Muscle of arm (tissue), 14 donors: ENCODE measurements at places on chromosomes 11 and 22. TPM values are rescaled to one million over a fixed set of nuclear protein-coding genes. Genes with fewer than 3 reads are reported as not detected.
A peak's percentile ranks its signal among the peaks of the same experiment; 100 is the strongest.

DNA sequence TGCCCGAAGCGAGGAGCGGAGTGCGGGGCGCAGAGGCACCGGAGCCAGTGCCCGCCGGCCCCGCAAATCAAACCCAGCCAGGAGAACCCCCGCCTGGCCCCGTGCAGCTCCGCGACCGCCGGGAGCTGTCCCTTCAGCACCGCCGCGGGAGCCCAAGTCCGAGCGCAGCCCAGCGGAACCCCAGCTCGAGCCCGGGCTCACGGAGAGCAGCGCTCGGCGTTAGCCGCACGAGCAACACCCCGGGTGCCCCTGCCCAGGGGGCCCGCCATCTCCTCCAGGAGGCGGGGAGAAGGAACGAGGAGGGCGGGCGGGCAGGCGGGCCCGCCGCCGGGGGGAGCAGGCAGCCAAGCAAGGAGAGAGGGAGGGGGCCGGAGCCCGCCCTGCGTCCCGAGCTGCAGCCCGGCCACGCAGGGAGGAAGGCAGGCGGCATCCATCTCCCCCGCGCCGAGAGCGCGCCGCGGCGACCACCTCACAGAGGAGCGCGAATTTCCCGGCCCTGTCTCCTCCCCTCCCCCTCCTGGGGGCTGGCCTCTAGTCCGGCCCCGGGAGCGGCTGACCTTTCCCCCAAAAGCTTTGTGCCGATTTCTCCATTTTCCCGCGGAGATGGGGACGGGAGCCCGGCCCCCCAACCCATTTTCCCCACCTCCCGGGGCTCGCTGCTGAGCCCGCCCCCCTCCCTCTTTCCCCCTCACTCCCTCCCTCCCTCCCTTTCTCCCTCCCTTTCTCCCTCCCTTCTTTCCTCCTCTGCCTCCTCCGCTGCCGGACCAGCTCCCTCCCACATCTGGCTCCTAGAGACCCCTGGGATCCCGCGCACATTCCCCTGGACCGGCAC, 621 bp downstream of the KCNC1 start:
- peak; percentile 82 for DNase-seq

DNA sequence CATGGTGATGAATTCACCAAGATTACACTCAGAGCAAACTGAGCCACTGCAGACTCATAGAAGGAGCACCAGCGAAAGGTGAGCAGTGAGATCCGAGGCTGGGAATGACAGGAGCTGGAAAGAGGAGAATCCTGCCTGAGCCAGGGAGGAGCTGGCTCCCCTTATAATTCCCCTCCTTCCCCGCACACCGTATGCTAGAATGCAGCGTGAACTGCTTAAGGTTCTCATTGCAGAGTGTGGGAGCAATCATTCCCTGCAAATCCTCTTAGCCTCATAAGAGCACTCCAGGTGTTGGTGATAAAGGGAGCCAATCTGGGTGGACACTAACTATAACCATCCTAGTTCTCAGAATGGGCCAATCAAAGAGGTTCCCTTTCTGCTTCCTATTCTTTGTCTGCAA, 127.6 kb upstream of the TEAD1 start:
- no peak for DNase-seq

DNA sequence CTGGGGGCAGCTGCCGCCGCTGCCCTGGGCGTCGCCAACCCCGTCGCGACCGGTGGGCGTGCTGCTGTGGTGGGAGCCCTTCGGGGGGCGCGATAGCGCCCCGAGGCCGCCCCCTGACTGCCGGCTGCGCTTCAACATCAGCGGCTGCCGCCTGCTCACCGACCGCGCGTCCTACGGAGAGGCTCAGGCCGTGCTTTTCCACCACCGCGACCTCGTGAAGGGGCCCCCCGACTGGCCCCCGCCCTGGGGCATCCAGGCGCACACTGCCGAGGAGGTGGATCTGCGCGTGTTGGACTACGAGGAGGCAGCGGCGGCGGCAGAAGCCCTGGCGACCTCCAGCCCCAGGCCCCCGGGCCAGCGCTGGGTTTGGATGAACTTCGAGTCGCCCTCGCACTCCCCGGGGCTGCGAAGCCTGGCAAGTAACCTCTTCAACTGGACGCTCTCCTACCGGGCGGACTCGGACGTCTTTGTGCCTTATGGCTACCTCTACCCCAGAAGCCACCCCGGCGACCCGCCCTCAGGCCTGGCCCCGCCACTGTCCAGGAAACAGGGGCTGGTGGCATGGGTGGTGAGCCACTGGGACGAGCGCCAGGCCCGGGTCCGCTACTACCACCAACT, 1.0 kb downstream of the FUT4 start:
- DNase-seq = peak; percentile 25

DNA sequence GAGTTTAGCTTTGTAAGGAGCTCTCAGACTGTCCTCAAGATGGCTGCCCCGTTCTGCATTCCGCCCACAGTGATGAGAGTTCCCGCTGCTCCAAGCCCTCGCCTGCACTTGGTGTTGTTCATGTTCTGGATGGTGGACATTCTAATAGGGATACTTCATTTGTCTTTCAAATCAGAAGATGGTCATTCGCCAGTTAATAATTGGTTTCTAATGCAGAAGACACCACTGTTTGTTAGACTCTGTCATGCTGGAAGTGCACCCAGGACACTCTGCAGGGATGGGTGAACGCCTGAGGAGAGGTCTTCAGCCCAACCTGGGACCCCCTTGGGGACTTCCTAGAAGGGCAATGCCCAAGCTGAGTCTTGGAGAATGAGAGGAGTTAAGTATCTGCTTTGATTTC, 836.4 kb downstream of the TBC1D22A start:
- DNase-seq = no peak

DNA sequence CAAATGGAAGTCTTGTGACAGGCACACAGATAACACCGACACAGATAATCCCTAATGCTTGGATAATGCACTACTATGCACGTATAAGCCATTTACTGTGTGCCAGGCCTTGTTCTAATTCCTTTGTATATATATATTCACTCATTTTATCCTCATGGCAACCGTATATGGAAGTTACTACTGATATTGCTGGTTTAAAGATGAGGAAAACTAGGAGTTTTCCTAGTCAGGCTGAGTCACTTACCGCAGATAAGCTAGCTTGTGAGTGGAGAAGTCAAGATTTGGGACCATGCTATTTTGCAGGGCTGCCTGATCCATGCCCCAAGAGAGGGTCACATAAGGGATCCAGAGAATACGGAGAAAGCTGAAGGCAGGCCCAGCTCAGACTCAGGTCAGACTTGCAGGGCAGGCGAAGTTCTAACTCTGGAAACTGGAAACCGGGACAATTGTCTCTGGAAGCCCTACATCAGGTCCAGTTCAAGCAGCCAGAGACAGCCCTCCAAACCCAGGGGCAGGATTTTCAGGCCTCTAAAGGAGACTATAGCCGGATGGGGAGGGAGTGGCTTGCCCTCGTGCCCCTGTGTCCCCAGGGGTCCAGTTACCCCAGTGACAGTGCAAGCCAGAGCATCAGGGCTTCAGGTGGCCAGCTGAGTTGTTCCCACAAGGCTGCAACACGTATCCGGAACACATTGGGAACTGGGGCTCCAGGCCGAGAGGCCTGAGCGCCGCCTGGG, 534.8 kb downstream of the INSC start:
- no peak for DNase-seq

DNA sequence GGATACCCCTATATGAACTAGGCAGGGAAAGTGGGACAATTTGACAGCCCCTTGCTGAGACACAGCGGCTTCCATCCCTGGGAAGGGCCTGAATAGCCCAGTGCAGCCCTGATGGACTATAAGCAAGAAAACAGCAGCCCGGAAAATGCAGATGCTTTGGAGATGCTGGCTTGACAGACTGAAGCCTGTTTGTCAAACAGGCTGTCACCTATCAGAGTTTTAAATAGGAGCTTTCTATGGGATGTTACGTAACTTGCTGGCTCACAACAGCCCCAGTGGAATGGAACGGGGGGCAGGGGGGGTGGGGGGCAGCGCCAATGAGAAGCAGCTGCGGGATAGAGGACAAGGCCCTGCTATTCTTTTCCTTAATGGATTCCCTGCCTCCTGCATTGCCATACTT, 91.9 kb upstream of the NTM start:
- DNase-seq = no peak

DNA sequence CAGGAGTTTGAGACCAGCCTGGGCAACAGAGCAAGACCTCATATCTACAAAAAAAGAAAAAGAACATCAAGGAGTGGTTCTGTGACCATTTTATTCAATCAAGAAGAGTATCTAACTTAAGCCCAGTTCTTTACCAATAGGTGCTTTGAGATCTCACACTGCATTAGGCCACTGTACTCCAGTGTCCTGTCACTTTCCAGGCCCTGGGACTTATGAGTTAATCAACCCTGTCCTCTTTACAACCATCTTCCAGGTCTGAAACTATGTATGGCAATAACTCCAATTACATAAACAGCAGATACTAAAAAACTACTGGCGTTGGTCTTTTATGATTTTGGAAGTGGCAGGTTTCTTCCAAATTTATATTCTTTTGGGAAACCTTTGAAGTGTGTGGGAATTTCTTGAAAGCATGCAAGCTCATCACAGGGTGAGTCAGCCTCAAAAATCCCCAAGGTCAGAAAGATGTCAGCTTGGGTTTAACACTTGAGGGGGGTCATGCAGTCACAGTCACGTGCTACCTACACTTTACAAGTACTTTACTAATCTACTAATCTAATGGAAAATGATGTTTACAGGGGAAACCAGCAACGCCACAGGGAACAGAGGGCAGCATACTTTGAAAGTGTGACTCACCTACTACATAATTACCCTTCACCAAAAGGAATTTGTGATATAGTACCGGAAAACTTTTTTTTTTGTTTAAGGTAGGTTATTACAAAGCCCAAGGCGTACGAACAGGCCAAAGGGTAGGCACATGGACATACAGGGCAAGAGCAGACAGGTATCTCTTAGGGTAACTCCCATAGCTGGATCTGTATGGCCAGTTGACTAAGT, 15.6 kb downstream of the PISD start:
- DNase-seq = no peak

DNA sequence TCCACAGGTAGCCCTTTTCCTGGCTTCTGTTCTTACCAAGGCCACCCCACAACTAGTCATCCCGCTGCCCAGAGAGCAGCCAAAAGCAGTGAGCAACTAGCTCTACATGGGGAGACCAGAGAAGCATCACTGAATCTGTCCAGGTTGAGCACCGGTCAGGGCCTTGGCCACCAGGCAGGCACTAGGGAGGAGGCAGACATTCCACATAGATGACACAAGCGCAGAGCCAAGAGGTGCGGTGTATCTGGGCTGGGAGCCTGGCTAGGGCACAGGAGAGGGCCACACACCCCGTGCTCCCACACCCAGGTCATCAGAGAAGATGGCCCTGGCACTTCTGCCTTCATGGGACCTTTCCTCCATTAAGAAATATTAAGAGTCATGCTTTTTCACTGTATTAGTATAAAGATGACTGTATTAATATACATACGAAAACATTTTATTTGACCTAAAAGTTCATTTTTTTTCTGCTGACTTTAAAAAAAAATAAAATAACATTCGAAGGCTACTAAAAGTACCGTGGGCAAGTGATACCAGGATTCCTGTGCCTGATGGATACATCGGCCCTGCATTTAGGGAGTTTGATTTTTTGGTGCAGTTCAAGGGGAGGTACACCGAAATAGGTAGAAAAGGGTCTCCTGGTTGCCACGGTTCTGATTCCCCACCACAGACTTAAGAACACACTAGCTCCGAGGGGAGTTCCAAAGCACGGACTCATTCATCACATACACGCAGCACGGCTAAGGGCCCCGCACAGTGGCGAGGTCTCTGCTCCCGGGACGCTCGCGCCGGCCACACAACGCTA, 1.2 kb downstream of the DGCR2 start:
- no peak for DNase-seq

- DNase-seq = no peak
Observed at GRCh38 chr11:106827687-106828086, 190.6 kb downstream of the GUCY1A2 start.

DNA sequence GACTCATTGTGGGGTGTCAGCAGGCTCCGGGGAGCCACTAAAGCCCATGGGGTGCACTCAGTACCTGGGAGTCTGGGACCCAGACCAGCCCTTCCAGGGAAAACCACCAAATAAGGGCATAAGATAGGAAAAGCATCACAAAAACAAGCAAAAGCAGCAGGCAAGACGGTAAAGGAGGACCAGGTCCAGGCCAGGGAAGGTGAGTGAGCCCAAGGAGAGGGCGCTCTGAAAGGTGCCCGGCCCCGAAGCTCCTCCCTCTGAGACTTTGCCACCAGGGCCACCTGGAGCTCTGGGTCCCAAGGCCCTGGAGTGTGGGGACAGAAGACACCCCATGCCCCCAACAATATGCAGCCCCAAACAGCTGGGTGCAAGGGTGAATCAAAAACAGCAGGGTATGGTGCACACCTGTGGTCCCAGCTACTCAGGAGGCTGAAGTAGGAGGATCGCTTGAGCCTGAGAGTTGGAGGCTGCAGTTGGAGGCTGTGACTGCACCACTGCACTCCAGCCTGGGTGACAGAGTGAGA, 5.2 kb upstream of the IL17REL start:
- DNase-seq = no peak

DNA sequence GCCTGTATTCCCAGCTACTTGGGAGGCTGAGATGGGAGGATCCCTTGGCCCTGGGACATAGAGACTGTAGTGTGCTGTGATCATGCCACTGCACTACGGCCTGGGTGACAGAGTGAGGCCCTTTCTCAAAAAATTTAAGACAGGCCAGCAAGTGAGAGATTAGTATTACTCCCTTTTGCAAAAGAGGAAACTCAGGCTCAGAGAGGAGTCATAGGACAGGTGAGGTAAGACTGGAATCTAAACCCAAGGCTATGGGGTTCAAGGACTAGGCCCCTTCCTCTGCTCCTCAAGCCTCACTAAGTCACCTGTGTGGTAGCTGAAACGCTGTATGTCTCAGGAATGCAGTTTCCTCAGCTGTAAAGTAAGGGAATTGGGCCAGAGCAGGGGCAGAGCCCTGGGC, 1.6 kb upstream of the P2RY2 start:
- DNase-seq = no peak

GRCh38 chr22:28442711-28443525, 236.7 kb downstream of the TTC28 start:
- DNase-seq = peak; percentile 58

GRCh38 chr22:23149743-23150238, 4.5 kb downstream of the RAB36 start:
- DNase-seq = peak; percentile 28

- no peak for DNase-seq
Observed at GRCh38 chr11:67694875-67695555, 20.6 kb upstream of the ALDH3B2 start.

GRCh38 chr22:48709976-48710375, 1117.7 kb downstream of the BRD1 start:
- DNase-seq = no peak

GRCh38 chr11:87398931-87399330, 361.2 kb downstream of the TMEM135 start:
- DNase-seq = peak; percentile 88

TRPC6 gene
- polyA plus RNA-seq = 31.6 TPM

MRE11 gene
- 25.8 TPM for polyA plus RNA-seq

F2 gene
- polyA plus RNA-seq = 0.64 TPM

FGF4 gene
- 12.6 TPM for polyA plus RNA-seq

FXYD2 gene
- polyA plus RNA-seq = 2.2 TPM

LYVE1 gene
- not detected for polyA plus RNA-seq

DDTL gene
- polyA plus RNA-seq = not detected

DHCR7 gene
- 10.6 TPM for polyA plus RNA-seq

GAL3ST1 gene
- 3.4 TPM for polyA plus RNA-seq
